ENCODE measurements at places on chromosomes 3 and 15.
A peak's percentile ranks its signal among the peaks of the same experiment; 100 is the strongest.

GRCh38 chr3:191523148-191523547 lies 62.2 kb downstream of the PYDC2 start:
- peak; percentile 2 for DNase-seq

DNA sequence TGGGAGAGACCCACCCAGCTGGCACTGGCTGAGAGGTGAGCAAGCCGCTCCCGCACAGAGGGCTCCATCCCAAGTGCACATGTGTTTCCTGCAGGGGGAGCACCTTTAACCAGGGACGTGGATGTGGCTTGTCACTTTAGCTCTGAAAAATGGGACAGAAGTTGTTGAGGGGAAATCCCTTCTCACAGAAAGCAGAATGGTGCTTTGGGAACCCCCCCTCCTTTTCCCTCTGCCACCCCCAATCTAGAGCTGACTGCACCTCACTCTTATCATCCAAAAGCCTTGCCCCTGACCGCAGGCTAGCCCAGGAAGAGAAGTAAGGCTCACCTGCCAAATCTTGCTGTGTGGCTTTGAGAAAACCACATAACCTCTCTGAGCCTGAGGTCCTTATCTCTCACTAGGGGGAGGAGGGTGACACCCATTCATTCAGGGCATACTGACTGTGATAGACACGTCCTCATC lies 77.9 kb downstream of the RPN1 start:
- no peak for DNase-seq

GRCh38 chr3:126523745-126524428 lies at the start of gene CHST13:
Gene CHST13 (plus strand): TSS chr3:126524155. CDS start chr3:126524333, 178 bp downstream.
- peak; percentile 76 for DNase-seq

GRCh38 chr3:14640157-14640562 lies 11.4 kb upstream of the CCDC174 start:
- no peak for DNase-seq

DNA sequence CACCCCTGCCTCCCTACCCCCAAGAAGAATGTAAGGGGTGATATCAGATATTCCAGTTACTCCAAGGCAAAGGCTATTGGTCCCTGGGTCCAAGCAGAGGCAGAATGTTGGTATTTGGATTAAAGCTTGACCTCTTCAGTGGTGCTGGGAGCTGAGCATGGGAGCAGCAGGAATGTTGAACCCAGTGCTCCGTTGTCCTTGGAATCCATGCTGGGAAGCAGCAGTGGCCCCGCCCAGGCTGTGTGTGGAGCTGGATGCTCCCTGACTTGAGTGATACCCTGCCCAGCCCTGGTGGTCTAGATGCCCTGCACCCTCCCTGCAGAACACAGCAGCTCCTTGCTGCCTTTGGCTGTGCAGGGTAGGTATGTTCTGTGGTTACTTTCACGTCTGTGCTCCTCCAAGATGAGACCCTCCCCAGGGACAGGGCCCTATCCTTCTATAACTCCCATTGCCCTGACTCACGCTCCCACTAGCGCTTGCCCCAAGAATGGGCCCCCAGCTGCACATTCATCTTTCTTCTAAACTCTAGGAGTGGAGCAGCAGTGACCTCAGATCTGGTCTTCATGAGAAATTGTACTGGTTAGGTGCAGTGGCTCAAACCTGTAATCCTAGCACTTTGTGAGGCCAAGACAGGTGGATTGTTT lies 35.1 kb downstream of the UMPS start:
- no peak for DNase-seq

GRCh38 chr3:107858876-107859275 lies 232.0 kb downstream of the CD47 start:
- DNase-seq = no peak

GRCh38 chr3:54014067-54014466 lies 108.3 kb upstream of the CACNA2D3 start:
- no peak for DNase-seq

DNA sequence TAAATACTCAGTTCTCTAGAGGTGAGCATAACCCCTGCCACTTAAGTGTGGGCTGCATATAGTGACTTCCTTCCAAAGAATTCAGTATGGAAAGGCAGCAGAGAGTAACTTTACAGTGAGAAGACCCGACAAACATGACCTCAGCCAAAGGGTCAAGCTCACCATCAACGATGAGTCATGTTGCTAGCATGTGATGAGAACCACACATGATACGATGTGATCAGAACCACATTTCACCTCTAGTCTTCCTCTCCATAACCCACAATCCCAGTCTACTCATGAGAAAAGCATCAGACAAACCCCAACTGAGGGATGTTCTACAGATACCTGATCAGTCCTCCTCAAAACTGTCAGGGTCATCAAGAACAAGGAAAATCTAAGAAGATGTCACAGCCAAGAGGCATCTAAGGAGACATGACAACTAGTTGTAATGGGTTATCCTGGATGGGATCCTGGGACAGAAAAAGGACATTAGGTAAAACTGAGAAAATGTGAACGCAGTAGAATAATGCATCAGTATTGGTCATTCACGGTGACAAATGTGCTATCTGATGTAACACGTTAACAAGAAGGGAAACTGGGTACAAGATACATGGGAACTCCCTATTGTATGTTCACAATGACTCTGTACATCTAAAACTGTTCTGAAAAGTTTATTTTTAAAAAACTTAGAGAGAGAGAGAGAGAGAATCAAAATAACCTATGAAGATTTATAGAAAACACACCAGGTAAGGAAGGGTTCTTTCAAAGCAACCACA lies 28.3 kb downstream of the SEC61A1 start:
- DNase-seq = peak; percentile 72

DNA sequence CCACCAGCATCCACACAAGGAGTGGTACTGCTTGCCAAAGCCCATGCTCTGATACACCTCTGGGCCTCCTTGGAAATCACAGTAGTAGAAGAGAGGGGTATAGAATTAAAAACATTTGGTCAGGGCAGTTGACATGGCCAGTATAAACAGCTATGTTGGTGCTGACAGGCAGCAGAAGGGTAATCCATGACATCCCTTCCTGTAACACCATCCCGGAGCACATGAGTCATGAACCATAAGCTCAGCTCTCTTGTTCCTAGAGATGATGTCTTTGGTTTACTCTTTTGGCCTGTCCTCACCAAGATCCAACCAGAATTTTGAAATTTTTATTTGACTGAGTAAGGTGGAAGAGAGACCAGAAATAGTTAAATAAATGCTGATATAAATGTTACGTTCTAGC lies 132.6 kb upstream of the CTDSPL start:
- no peak for DNase-seq

DNA sequence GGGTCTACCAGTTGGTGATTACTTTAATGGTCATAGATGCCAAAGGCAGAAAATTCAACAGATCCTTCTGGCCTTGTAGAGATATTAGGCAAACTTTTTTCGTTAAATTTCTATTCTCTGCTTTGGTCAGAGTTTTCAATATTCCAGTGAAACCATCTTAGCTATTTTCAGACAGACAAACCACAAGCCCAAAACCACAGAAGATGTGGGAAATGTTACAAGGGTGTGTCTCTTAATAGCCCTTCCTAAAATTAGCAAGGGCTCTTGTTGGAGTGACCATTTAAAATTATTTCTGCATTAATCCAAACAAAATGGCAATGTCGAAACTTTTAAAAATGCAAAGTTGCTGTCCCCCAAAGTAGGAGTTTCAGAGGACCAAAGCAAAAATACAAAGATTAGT lies 102.8 kb downstream of the ARRDC4 start:
- no peak for DNase-seq

- peak; percentile 86 for DNase-seq
Observed at GRCh38 chr15:78075490-78076230, 1.9 kb downstream of the TBC1D2B start.

DNA sequence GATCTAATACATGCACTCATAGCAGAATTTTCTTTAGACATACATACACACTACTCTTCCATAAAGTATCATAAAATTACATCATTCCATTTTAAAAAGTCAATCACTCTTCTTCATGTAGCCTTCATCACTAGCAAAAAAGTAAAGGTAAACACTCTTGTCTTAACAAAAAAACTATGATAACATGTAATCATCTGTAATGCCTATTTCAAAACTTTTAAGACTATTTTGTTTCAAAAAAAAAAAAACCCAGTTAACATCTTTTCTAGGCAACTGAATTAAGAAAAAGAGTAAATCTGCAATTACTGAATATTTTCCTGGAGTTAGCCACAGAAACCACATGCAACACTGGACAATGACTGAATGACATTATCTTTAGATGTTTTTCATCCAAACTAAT lies 4.8 kb downstream of the TBC1D5 start:
- DNase-seq = no peak

DNA sequence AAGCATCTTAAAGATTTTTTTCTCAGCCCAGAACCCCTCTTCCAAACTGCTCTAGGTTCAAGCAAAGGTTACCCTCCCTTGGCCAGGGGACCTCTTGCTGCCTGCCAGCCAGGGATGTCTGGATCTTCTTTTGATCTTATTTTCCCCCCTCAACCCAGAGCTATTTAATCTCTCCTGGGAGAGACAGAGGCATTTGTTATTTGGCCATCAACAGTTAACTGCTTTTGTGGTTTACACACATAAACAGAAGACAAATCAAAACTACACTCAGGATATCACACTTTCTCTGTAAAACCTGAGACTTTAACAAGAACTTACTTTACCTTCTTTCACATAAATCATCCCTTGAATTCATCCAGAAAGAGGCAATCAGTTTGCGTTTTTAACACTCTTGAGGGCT lies 272.5 kb downstream of the THSD4 start:
- DNase-seq = no peak

GRCh38 chr3:123378409-123378915 lies 70.4 kb downstream of the ADCY5 start:
- no peak for DNase-seq

DNA sequence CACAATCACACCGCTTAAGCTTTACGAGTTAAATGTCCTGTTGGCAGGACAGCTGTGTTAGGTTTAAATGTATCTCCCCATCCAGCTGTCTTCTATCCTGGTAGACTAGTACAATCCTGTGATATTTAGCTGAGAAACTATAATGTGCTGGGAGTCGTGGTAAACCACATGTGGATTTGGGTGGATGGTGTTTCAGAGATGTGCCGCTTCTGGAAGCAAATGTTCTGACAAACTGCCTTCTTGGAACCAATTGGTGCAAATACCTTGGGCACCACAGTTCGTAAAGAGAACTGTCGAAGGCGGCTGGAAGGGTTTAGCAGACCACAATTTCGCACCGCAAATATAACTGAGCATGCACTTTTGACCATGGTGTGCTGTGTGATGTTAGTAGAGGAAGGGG lies 15.0 kb downstream of the SCG5 start:
- no peak for DNase-seq

DNA sequence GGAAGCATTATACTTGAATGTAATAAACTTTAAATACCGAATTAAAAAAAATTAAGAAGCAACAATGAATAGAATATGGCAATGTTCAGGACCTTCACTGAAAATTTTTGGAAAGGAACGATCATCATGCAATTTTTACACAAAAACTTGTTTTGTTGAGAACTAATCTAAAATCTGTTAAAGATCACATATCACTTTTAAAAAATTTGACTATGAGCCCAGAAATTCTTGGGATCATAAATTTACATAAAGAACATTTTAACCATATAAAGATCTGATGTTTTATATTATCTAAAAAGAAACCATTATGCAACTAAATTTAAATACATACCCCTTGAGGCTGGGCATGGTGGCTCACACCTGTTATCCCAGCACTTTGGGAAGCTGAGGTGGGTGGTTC lies 76.2 kb upstream of the MELTF start:
- DNase-seq = peak; percentile 25

- no peak for DNase-seq
Observed at GRCh38 chr3:126888186-126888760, 94.6 kb upstream of the PLXNA1 start.

DNA sequence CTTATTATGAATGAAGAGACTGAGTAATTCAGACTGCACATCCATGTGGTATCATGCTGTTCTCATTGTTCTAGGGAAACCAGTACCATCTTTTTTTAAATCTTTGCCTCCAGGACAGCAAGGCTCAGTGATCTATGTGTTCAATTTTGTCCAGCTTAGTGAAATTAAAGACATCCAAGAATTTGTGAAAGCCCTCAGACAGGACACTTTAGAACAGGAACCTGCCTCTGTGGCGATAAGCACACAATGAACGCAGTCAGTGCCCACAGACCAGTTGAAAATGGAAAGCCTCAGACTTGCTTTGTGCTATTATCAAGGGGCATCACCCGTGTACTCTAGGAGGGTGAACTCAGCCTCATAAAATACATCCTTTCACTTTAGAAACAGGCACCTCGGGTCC lies 20.1 kb downstream of the EID1 start:
- DNase-seq = no peak

- DNase-seq = no peak
Observed at GRCh38 chr3:46297658-46298423, 55.6 kb downstream of the CCR3 start.

- DNase-seq = no peak
Observed at GRCh38 chr3:193754719-193755118, 161.7 kb downstream of the OPA1 start.

DNA sequence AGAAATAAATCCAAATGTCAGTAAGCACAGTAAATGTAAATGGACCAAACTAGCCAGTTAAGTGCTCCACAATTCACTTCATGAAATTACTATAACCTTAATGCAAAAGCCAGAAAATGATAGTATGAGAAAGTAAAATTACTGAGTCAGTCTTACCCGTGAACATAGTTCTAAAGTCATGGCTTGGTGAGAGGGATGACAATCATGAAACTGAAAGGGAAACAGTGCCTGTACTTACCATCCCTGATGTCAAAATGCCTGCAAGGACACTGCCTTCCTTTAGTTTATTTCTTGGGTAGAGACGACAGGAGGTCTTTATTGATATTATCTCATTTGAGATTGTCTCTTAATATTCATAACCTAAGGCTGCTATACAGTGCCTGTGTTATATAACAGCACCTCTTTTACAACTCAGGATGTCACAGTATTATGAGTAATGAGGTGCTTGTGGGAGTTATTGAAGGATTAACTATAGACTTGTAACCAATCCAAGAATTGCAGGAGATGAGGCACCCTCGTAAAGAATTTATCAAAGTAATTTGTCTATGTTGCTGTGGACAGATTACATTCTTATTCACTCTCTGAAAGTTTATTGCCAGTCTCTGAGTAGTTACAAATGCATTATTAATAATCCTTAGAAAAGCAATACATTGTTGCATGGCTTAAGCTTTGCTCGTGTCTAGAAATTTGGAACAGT lies 142.9 kb upstream of the BFSP2 start:
- no peak for DNase-seq

GRCh38 chr3:39541917-39542329 lies 74.4 kb downstream of the MOBP start:
- peak; percentile 74 for DNase-seq

Measured in adipocyte (in vitro differentiated cells).